ENCODE measurements at places on chromosomes 12 and 14.

DNA sequence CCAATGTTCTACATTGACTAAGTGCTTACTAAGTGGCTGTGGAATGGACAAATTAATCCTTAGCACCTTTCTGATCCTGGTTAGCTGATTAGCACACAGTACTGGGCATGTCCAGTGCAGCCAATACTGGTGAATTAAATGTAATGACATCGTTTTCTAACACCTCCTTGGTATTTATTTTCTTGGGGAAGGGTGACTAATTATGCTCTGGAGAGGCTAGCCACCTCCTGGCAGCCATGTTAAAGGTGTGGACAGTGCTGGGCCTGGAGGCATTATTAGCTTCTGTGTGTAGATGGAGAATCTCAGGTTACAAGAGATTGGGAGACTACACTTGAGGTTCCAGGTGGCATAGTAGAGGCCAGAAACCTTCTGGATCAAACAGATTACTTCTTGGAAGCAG lies 230.9 kb upstream of the DDHD1 start:
- no peak for DNase-seq

- DNase-seq: no peak
These were observed 400.7 kb downstream of the NUAK1 start for GRCh38 chr12:105738051-105738450.

GRCh38 chr14:79028281-79028680 lies 858.1 kb downstream of the NRXN3 start:
- no peak for DNase-seq

DNA sequence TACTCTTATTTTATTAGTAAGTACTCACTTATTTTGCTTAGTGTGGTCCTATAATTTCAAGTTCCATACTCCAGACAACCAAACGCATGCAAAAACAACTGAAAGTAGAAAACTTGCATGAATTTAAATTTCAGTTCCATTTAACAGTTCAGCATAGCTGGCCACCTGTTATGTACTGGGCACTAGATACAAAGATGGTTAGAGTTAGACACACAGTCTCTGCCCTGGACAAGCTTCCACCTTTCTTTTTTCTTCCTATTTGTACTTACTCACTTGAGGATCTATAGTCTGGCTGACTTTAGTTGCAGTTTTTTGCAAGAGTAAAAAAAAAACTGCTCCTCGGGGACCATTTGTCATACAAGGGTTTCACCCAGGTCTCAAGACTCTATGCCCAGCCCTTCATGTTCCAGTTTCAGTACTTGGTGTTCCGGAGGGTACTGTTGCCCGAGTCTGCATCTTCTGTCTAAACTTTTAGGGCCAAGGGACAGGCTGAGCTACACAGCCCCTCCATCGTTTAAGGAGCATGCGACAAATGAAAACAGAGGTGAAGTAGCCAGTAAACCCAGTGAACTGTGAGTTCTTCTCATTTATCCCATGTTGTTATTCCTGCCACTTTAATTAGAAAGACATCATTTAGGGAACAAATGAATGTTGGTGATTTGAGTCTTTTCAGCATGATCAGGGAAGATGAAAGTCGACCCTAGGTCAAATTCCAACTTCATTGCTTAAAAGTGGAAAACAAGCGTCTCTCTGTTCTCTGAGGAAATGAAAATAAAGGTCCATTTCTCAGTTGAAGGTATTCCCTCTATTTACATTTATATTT lies 22.3 kb downstream of the RPGRIP1 start:
- no peak for DNase-seq

DNA sequence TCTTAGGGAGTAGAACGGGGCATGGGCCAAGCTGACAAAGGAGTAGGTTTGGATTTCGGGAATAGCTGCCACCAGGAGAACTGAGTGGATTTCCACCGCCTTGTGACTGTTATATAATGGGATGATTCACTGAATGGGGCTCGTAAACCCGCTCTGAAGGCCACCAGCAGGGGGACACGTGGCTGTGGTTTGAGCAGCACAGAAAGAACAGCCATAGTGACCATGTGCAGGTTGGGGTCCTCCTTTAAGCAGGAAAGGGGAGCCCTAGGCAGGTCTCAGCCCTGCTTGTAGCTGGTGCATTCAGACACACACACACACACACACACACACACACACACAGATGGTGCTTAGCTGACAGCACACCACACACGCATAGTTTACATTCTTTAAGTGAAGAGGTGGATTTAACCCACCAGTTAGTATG lies 8.6 kb upstream of the ASB2 start:
- peak; percentile 72 for DNase-seq
